Hepatocyte (in vitro differentiated cells): ENCODE measurements at places on chromosomes 12 and 14. TPM values are rescaled to one million over a fixed set of nuclear protein-coding genes. Genes with fewer than 3 reads are reported as not detected.

The SLC7A7 gene
- total RNA-seq: 337 and 381 TPM in 2 replicates

DNA sequence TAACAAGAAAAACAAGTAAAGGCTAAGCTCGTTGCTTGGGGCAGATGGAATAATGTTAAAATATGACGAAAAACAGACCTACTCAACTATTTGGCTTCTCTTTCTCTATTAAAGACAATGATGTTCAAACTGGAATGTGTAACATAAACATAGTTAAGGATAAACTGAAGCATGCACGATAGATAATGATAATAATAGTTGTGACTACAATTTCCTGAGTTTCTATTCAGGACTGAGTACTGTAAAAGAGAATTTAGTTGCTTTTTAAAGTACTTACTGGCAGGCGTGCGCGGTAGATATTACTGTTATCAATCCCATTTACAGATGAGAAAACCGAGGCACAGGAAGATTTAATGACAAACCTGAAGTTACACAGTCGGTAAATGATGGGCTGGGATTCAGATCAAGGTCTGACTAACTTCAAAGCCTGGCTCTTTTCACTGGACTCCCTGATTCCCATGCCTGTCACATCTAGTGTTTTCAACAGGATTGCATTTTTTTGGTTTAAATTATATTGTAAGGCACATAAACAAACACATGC, 103.0 kb downstream of the CRADD start:
- no peaks in the 10 kb centered on the region for H3K36me3 ChIP-seq
- H3K4me3 ChIP-seq: no peak overlapping the region
- no peak for DNase-seq
- H3K27me3 ChIP-seq: no peaks in the 10 kb centered on the region

The SLC5A8 gene
- total RNA-seq: not detected in 2 replicates

The PLBD1 gene
- 19.1 and 20.8 TPM in 2 replicates for total RNA-seq

- no peak overlapping the region for H3K4me3 ChIP-seq
- H3K27ac ChIP-seq: no peak overlapping the region
- no peaks in the 10 kb centered on the region for H3K36me3 ChIP-seq
- DNase-seq: no peak
- H3K4me1 ChIP-seq: peaks cover 3% of the 10 kb centered on the region
Observed at GRCh38 chr12:52632656-52633055, 14.3 kb upstream of the KRT73 start.

GRCh38 chr14:83421711-83422110, 1888.1 kb upstream of the SEL1L start:
- no peaks in the 10 kb centered on the region for H3K27me3 ChIP-seq
- H3K36me3 ChIP-seq: no peaks in the 10 kb centered on the region
- H3K4me3 ChIP-seq: no peak overlapping the region

The CLEC1B gene
- 0.20 and 0.36 TPM in 2 replicates for total RNA-seq

DNA sequence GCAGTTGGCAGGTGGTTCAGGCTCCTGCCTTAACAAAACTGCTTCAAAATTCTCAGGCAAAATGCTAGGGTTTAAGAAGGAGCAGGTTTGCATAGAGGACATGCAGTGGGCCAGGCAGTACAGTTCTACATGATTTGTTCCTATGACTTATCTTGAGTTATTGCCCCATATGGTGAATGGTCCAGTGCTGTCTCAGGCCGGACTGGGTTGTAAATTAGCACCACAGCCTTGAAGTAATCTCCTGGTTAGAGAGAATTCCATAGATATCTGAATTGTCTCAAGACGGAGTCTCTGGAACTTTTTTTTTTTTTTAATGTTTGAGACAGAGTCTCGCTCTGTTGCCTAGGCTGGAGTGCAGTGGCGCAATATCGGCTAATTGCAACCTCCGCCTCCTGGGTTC, 11.8 kb upstream of the PRPF39 start:
- H3K27ac ChIP-seq: no peak overlapping the region
- no peaks in the 10 kb centered on the region for H3K4me1 ChIP-seq
- no peak for DNase-seq
- H3K27me3 ChIP-seq: no peaks in the 10 kb centered on the region
